ENCODE measurements at places on chromosomes 11 and 22.
A peak's percentile ranks its signal among the peaks of the same experiment; 100 is the strongest.

DNA sequence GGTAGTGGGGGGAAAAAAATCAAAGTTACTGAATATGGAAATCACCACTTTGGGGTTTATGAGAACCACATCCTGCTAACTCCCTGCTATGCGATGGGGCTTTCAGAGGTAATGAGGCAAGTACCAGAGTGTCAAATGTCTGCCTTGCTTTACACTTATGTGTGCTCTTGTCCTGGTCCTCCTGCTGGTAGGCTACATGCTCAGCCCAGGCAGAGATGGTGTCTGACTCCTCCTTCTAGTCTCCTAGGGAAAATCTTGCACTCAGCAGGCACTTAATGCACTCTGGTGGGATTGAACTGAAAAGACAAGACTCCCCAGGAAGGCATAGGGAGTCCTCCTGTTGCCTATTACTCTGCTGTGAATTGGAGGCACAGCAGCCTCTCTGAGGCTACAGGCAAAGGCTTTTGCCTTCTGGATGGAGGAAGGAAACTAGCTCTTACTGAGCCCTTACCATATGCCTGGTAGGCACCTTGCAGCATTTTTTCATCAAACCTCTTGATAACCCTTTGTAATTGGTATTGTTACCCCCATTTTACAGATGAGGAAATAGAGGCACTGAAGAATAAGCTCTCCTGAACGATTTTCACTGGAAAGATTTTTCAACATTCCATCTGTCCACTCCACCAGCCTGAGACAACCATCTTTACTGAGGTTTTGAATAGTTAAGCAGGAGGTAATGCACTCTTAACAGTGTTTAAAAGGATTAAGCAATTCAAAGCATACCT is 132.1 kb upstream of the PAX6 start:
- no peak for DNase-seq

GRCh38 chr22:44180706-44181032 is at the start of gene PARVG:
TSS of gene PARVG (plus strand) at chr22:44180925. CDS start at chr22:44183330, 2,405 bp downstream.
- DNase-seq = peak; percentile 12

DNA sequence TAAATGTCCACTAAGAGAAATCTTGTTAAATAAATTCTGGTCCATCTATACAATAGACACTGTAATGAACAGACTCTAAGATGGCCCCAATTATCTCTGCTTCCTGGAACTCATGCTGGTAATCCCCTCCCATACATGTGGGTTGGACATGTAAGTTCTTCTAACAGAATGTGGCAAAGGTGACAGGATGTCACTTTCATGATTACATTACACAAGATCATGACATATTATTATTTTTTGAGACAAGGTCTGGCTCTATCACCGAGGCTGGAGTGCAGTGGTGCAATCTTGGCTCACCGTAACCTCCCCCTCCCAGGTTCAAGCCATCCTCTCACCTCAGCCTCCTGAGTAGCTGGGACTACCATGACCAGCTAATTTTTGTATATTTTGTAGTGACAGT is 14.6 kb upstream of the NDUFC2 start:
- DNase-seq = no peak

DNA sequence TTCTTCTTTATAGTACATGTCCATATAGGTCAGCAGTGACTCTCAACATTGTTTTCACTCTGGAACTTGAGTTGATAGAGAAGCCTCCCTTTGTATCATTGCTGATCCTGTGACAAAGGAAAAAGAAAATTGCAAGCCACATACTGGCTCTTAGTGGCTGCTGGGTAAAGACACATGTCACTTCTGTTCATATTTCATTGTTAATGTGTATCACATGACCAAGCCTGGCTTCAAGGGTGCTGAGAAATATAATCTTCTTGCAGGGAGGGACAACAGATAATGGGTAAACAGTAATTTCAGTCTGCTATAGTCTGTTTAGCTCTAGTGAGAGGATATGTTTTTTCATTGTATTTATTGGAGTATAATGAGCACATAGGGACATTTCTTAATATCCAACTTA is 173.3 kb downstream of the PGR start:
- DNase-seq = no peak

DNA sequence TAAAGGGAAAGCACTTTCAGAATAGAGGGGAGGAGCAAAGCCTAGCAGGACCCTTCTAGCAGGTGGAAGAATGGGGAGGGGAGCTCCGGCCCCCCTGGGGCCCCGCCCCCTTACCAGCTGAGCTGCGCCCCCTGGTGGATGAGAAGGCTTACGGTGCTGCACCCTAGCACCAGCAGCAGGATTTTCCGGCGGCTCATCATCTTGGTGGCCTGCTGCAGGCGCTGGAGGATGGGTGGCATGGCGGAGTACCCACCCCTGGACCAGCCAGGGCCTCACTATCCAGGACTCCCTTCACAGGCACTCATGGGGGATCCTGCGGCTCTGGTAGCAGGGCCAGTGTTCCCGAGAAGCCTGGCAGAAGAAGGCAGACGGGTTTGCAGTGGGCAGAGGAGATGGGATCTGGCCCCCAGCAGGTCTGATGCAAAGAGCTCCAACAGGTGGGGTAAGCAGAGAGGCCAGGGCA is 3.8 kb downstream of the GAL3ST3 start:
- DNase-seq = peak; percentile 51

DNA sequence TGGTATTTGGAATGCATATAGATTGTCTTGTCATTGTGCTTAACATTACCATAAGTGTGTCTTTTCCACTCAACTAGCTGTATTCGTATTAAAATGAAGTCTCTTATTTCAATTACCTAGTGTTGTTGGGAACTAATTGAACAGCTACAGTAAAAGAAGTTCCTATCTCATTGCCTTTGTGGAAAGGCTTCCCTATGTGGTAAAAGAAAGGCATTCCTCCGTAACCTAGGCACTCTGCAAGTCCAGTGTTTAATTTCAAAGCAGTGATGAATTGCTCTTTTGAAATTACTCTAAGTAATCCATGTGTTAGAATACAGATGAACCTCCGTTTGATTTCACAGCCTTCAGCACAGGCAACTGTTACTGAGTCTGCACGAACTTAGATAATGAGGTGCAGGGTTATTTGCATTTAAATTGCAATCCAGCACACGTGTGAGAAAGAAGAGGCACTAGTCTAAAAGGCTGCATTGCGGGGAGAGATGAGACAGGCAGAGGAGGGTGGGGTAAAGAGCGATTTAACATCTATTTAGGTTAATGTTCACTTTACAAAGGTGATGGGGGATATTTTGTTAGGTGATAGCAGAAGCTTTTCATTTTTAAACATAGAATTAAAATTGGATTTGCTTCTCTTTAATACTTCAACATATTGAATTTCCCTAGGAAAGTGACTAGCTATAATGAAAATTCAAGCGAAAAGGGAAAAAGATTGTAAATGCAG is 25.0 kb upstream of the CRTAM start:
- DNase-seq = no peak

DNA sequence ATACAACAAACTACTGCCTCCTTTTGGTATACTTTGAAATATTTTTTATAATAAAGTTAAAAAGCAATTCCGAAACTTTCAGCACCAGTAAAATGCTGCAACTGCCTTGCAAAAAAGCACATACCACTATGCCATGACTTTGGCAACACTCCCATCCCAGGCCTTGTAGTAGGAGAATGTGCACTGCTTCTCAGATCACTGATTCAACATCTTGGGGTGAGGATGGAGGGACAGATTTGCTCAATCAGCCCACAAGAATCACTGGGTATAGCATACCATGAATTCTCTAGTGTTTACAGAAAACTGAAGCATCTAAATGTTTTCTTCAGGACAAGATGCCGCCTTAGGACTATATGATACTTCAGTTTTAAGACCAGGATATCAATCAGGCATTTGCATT is 14.9 kb downstream of the EIF4ENIF1 start:
- DNase-seq = no peak

DNA sequence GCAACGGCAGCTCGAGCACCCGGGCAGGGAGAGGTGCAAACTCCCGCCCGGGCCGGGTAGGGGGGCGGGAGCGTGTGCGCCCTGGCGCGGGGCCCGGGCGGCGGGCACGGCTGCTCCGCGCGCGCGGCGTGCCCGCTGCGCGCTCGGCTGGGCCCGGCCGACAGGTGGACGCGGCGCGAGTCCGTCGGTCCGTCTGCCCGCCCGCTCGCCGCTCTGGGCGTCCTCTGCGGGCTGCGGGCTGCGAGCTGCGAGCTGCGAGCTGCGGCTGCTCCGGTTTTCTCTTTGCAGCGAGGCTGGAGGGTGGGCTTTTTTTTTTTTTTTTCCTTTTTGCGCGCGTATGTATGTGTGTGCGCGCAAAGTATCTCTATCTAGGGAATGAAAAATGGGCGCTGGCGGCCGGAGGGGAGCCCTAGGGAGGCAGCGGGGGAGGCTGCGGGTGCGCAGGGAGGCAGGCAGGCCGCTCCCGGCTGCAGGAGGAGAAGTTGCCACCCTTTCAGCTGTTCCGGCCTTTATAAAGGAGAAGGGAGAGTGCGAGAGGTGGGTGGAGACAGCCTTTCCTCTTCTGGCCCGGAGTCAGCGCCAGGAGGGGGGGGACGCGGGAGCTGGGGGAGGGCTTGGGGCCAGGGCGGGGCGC is at the start of gene PDGFB:
Gene PDGFB, minus strand, starts transcription at position 487 of the 634 bp plus-strand sequence. CDS start 1,019 bp downstream, outside the sequence.
- no peak for DNase-seq

- no peak for DNase-seq
Measured at GRCh38 chr22:49977578-49977977, 17.0 kb downstream of the PIM3 start.

GRCh38 chr11:130721736-130722135 is 194.5 kb downstream of the SNX19 start:
- peak; percentile 87 for DNase-seq

All from bronchial epithelial cell (primary cell).